Spleen (tissue), 13 donors: ENCODE measurements at places on chromosomes 5 and 9. TPM values are rescaled to one million over a fixed set of nuclear protein-coding genes. Genes with fewer than 3 reads are reported as not detected.

GRCh38 chr5:141084487-141084989 lies 9.9 kb upstream of the PCDHB2 start:
- no peak for DNase-seq

- DNase-seq, result no peak
Observed at GRCh38 chr5:6302684-6303083, 75.7 kb downstream of the MED10 start.

GRCh38 chr9:78572266-78572665 lies 275.3 kb downstream of the PSAT1 start:
- DNase-seq, result no peak

GRCh38 chr9:135879237-135879601 lies 28.1 kb downstream of the CAMSAP1 start:
- DNase-seq, result no peak

DBN1 gene
- 17.6 TPM for total RNA-seq

ZNF346 gene
- 27.8 TPM for total RNA-seq

F2RL2 gene
- total RNA-seq, result not detected

DNM1 gene
- 2.2 TPM for total RNA-seq
